ENCODE measurements at places on chromosomes 5 and 9. TPM values are rescaled to one million over a fixed set of nuclear protein-coding genes. Genes with fewer than 3 reads are reported as not detected.

- DNase-seq, result no peak
These were observed 14.1 kb upstream of the CARD19 start for GRCh38 chr9:93081931-93082330.

- DNase-seq, result no peak
These were observed 639.3 kb downstream of the MTRR start for GRCh38 chr5:8508231-8508630.

DNA sequence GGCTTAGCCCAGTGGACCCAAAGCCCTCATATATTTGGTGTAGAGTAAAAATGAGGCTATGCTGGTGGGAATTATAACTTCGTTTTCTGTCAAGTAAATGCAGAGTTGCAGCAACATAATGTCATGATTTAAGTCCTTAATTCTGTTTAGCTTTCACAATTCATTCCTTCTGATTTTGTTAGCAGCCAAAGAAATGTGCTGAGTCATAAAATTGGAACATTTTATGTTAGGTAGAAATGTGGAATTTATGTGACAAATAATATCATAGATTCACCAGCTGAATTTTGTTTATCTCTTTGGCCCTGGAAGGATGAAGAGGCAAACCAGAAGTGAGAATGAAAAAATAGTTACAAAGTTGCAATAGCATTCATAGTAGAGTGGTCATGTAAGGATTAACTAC, 247.0 kb downstream of the TRPM3 start:
- DNase-seq, result no peak

GRCh38 chr5:143658956-143659355, 153.0 kb upstream of the HMHB1 start:
- DNase-seq, result no peak

DNA sequence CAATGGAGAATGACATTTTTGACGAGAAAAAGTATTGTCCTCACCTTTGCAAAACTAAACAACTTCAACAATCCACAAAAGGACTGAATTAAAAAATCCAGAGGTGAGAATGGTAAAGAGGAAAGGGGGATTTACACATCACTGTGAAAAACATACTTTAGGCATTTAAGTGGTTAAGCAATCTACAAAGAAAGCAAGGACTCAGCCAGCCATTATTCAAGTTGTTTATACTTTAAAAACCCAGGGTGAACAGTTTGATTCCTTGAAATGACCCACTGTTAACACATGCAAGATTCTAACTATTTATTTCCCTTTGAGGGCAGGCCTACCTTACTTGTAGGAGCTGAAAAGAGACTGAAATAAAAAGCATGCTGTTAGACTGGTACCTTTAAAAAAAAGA, 29.3 kb downstream of the TUT7 start:
- no peak for DNase-seq

DNA sequence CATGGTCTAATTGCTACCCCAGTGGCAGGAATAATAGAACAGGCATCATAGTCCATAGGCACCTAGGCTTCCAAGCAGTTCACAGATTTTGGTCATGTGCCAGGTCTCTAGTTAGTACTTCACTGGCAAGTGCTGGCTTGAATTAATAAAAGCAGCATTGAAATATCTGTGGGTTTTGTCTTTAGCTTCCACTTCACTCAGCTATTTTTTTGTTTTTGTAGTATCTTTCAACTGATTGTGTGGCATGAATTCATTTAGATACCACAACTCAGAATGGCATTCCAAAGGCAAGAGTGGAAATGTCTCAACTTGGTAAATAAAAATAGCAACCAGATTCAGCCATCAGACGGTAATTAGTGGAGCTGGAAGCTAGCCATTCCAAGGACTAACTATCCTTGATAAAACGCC, 27.9 kb upstream of the ITGA2 start:
- DNase-seq, result no peak

DNA sequence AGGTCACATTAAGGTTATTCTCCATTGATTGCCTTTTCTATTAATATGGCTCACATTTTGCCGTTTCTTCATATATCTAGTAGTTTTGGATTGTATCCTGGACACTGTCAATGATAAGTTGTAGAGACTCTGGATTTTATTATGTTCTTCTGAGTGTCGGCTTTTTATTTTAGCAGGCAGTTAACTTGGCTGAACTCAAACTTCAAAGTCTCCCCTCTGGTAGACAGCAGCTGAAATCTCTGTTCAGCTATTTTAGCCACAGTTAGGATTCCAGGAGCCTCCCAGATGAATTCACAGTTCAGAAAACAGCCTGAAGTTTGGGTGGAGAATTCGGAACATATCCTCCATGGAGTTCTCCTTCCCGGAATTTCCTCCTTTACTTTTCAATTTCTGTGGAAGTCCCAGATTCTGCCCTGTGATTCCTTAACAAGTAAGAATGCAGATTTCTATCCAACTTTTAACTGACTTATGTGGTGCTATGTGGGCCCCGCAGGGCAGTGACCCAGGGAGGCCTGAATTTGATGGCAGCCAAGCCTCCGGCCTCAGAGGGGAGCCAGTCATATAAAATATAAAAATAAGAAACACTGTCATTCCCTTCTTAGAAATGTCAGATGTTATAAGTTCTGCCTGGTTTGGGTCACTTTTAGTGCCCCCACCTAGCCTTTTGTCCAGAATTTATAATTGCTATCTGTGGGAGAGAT, 39.3 kb upstream of the MVB12B start:
- no peak for DNase-seq

- no peak for DNase-seq
These were observed 16.6 kb upstream of the MEGF9 start for GRCh38 chr9:120730654-120731514.

- peak; percentile 32 for DNase-seq
These were observed 290.5 kb downstream of the DOCK8 start for GRCh38 chr9:504921-505740.

DNA sequence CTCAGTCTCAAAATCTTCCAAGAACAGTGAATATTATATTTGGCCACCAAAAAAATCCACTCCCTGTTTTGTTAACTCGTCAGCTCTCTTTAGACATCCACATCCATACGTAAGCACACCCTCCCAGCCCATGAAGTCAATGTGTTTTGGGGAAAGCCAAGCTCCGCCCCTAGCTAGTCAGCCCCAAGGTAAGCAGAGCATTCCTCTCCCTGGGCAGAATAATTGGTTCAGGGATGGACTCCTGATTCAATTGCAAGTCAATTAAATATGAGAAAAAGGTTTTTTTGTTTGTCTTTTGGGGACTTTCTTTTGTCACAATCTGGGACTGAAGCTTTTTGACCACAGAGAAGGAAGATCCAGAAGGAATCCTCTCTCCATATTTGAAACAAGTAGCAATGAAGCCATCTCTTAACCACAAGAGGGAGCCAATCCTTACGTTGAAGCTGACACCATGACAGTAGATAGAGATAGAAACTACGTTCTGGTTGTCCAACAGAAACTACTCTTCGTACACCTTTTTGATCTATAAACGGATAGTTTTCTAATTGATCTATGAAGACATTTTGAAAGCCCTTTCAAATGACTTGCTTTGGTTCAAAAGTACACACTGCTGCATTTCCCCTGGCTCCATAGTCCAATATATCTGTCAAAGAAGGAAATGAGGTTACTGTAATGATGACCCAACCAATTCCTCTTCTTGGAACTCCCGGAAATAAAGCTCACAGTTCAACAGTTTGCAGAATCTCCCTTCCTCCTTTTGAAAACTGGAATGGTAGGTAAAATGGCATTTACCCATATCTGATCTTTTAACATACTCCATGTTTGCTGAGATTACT, 166.4 kb downstream of the TLE1 start:
- peak; percentile 55 for DNase-seq

GRCh38 chr9:128249908-128250838, 25.6 kb downstream of the GOLGA2 start:
- DNase-seq, result peak; percentile 92

GRCh38 chr5:145739843-145740242, 95.3 kb downstream of the PRELID2 start:
- no peak for DNase-seq

DNA sequence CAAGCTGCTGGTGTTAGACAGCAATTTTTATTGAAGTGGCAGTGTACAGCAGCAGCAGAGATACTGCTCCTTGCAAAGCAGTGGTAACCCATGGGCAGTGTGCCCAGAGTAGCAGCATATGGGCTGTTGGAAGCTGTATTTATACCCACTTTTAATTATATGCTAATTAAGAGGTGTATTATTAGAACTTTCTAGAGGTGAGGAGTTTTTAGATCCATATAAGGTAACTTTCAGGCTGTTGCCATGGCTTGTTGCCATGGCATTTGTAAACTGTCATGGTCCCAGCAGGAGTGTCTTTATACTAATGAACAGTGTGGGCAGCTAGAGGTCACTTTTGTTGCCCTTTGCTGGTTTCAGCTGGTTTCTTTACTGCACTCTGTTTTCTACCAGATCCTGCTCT, 3.7 kb upstream of the PJA2 start:
- no peak for DNase-seq

DNA sequence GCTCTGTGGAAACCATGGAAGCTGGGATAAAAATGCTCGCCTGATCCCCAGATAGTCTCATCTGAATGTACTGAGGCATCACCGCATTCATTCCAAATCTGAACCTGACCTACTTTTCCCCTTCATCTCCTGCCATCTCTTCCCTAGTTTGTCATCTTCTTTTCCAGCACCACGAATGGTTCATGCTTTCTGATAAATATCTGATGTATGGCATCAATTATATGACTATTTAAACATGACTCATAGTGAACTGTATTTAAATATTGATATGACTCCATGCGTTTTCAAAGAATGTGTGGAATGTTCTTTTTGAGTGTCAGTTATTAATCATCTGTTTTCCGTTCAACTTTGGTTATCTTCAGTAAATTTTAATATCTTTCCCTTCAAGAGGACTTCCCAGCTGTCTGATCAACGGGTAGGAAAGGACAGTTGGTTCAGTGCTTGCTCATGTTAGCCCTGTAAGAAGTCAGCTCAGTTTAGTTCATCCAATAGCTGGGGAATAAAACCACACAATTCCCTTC, 21.1 kb downstream of the BASP1 start:
- DNase-seq, result no peak

GRCh38 chr5:137954131-137954879, 65.0 kb downstream of the PKD2L2 start:
- peak; percentile 14 for DNase-seq

GRCh38 chr9:33225319-33226147, 14.4 kb upstream of the SPINK4 start:
- peak; percentile 38 for DNase-seq

DNA sequence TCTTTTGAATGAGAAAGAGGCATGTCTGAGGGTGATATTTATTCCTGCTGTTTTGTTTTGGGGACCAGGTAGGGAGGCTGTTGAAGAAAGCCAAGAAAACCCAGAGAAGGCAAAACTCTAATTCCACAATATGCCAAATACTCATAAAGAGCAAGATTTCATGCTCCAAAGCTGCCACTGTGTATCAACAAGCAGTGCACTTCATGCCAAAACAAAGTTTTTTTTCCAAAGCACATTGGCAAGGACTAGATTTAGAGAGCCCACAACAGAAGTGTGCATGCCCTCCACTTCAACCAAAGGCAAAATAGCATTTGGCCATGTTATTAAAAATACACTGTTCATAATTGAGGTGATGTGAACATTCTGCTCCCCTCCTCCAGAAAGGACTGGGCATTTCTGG, 229.9 kb downstream of the EBF1 start:
- DNase-seq, result no peak

DNA sequence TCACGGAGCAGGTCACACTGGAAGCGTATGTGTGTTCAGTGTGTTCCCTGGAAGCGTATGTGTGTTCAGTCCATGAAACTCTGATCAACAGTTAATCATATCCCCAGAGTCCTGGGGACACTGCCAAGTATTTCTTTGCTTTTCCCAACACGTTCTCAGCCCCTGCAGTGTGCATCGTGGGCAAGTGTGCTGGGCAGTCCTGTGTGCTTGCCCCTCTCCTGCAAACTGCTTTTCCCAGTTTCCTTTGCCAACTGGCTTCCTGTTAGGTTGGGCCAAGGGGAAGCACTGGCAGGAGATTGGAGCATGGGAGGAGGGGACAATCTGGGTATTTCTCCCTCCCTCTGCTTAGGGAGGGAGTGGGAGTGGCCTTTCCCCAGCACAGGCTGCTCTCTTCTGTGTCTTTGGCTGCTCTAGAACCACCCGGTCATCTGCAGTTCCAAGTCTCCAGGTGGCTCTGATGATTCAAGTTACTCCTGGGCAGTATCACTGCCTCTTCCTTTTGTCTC, 36.8 kb upstream of the NEK6 start:
- peak; percentile 33 for DNase-seq

- no peak for DNase-seq
These were observed 16.7 kb downstream of the FAM193B start for GRCh38 chr5:177537389-177538361.

DNA sequence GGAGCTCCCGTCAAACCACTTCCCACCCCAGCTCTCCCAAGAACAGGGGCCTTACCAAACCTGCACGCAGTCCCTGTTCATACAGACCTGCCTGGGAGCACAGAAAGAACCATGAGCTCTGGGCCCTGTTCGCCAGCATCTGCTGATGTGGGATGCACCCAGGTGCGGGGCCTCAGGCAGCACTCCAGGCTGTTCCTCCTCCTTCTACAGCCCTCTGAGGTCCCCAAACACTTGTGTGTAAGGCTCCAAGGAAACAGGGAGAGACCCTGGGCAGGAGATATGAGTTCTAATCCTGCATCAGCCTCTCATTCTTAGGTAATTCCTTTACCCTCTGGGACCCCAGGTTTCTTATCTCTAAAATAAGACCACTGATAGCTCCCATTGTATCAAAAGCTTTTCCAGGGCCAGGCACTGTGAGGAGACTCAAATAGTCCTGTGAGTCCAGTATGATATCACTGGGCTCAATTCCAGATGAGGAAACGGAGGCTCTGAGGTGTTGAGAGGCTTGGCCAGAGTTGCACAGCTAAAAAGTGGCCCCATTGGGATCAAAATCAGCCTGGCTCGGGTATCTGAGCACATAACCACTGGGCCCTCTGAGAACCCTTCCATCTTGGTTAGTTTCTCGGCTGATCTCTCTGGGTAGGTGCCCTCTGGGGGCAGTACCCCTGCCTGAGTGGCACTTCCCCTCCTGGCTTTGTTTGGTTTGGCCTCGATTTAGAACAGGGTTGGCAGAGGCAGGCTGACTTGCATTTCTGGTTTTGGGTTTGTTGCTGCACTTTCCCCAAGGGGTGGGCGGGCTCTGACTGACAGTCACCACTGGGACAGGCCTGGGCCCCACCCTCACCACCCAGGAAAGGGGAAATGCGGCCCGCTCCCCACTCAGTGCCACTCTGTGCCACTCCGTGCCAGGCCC, 116.8 kb downstream of the RGS3 start:
- DNase-seq, result no peak

- DNase-seq, result no peak
These were observed 29.9 kb upstream of the CKS2 start for GRCh38 chr9:89281106-89281505.

DNA sequence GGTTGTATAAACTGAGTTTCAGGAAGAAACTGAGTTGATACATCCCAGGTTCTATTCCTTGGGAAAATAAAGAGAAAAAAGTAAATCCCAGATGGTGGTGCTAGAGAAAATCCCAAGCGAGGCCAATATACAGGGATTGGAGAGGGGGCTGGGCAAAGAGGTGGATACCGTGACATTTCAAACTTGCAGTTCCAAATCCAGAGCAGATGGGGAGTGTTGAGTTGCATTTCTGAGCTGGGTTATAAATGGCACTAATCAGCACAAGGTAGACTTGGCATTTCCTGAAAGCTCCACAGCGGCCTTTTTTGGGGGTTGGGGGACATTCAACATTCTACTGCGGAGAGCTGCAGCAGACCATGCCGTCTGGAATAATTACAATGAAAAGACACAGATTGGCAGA, 224.4 kb downstream of the NXNL2 start:
- DNase-seq, result no peak

The C9orf50 gene
- polyA plus RNA-seq, result 0.30 TPM

The TTLL11 gene
- 6.8 TPM for polyA plus RNA-seq

The TCERG1 gene
- polyA plus RNA-seq, result 38.5 TPM

The FBXW11 gene
- 51.1 TPM for polyA plus RNA-seq

The OCLN gene
- 6.5 TPM for polyA plus RNA-seq

The SPATA31E1 gene
- polyA plus RNA-seq, result not detected

The ZFP2 gene
- polyA plus RNA-seq, result 0.29 TPM

The BAAT gene
- polyA plus RNA-seq, result 0.02 TPM

The TAF11L8 gene
- not detected for polyA plus RNA-seq
